ENCODE measurements at places on chromosomes 3 and 15.

GRCh38 chr15:99961011-99961441, 227.8 kb upstream of the LYSMD4 start:
- no peak for DNase-seq

DNA sequence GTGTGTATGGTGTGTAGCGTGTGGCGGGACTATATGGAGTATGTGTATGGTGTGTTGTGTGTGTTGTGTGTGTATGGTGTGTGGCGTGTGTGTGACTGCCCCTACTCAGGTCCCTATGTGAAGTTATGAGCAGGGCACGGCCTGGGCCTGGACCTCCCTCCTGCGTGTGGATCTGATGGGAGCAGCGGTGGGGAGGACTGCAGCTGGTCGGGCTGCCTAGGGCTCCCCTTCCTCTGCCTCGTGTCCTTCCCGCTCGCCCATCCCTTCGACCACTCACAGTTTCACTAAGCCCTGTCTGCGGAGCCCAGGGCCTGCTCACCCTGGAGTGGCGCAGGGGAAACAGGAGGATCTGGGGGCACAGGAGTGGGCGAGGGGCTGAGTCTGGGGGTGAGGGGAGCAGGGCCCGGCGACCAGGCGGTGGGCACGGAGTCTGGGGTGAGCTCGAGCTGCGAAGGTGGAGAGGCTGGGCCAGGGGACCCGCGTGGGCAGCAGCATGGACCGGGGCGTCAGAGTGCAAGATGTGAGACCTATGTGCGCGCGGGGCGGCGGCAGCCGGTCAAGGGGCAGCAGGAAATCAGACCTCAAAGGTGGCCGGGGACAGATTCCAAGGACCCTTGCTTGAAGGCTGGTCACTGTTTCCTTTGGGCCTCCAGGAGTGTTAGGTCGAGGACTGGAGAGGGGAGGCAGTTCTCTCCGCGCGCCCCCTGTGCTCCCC, 26.6 kb downstream of the GABRA5 start:
- no peak for DNase-seq

- DNase-seq = no peak
These were observed 245.4 kb downstream of the ULK4 start for GRCh38 chr3:41716471-41716870.

- DNase-seq = no peak
These were observed 1.3 kb downstream of the SPSB4 start for GRCh38 chr3:141052201-141053069.

DNA sequence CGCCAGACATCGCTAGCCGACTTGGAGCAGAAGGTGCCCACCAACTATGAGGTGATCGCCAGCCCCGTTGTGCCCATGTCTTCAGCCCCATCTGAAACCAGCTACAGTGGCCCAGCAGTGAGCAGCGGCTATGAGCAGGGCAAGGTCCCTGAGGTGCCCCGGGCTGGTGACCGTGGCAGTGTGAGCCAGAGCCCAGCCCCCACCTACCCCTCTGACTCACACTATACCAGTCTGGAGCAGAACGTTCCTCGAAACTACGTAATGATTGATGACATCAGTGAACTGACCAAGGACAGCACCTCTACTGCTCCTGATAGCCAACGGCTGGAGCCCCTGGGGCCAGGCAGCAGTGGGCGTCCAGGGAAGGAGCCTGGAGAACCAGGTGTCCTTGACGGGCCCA, 12.9 kb upstream of the APEH start:
- DNase-seq = no peak

DNA sequence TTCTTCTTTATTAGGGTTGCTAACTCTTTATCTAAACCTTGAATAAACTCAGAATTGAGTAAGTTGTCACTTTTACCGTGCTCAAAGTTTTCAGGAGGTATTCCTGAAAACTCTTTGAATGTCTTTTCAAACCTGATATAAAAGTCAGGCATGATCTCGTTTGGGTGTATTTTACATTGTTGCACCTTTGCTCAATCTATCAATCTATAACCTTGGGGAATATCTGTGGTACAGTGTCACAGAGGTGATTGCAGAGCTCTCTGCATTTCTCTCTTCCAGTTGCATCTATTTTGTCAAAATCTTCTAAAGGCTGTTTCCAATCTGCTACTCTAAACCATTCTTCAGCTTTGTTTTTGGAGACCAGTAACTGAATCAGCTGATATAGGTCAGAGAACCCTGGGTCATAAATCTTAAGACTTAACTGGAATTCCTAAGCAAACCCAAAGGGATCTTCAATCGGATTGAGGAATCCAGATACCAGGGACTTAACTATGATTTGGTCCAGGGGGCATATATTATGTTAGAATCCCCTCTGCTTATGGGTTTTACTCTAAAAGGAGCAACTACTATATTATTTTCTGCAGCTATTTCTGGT, 35.6 kb upstream of the AP4E1 start:
- no peak for DNase-seq
